Neural progenitor cell (in vitro differentiated cells): ENCODE measurements at places on chromosomes 13 and 19.

DNA sequence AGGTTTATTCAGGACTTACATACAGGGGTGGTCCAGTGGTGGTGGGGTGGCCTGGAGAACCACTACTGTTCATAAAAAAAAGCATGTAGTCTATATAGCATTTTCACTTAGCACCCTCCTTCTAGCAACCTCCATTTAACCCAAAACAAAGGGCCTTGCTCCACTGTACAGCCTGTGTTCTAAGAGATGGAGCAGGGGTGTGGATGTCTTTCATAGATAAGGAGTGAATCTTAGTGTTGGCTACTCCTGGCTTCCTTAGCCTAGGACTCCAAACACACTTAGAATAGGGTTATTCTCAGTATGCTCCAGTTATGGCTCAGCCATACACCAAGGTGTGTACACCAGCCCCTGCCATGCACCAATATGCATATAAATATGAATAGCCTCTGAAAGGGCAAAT is 95.2 kb downstream of the ELF1 start:
- no peaks in the 10 kb centered on the region for H3K36me3 ChIP-seq
- H3K27ac ChIP-seq, result no peak overlapping the region
- peaks cover 4% of the 10 kb centered on the region for H3K4me1 ChIP-seq
- no peak for DNase-seq
- H3K27me3 ChIP-seq, result no peaks in the 10 kb centered on the region

GRCh38 chr19:52007451-52007805 is 583 bp downstream of the ZNF615 start:
- no peaks in the 10 kb centered on the region for H3K27me3 ChIP-seq
- no peak overlapping the region for H3K27ac ChIP-seq
- H3K36me3 ChIP-seq, result no peaks in the 10 kb centered on the region
- peak overlapping the region; percentile 87 for H3K4me3 ChIP-seq
- no peaks in the 10 kb centered on the region for H3K4me1 ChIP-seq
- peak; percentile 53 for DNase-seq

- H3K27ac ChIP-seq, result no peak overlapping the region
- no peaks in the 10 kb centered on the region for H3K36me3 ChIP-seq
- H3K27me3 ChIP-seq, result no peaks in the 10 kb centered on the region
- no peak overlapping the region for H3K4me3 ChIP-seq
Observed at GRCh38 chr13:75889427-75889826, 253.3 kb downstream of the LMO7 start.

DNA sequence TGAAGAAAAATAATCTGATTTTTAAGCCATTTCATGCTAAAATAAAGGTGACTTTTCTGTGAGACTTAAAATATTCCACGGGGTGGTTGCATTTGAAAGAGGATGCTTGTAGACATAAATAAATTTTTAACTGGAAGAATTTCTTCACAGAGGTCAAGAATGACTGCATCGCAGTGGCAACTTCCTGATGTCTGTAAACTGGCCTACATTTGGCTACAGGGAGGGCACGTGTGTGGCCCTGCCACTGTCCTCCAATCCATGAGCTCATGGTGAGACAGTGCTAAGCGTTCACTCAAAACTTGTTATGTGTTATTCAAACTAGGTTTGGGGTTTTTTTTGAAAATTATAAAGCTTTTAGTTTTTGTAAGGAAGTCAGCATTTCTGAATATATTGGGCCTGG is 1089.3 kb downstream of the EFNB2 start:
- no peaks in the 10 kb centered on the region for H3K4me1 ChIP-seq
- H3K4me3 ChIP-seq, result no peak overlapping the region
- no peaks in the 10 kb centered on the region for H3K36me3 ChIP-seq
- DNase-seq, result no peak
- H3K27ac ChIP-seq, result no peak overlapping the region

GRCh38 chr13:43239275-43239840 is 216.0 kb downstream of the DNAJC15 start:
- H3K36me3 ChIP-seq, result no peaks in the 10 kb centered on the region
- H3K27me3 ChIP-seq, result no peaks in the 10 kb centered on the region
- H3K4me1 ChIP-seq, result no peaks in the 10 kb centered on the region
- no peak overlapping the region for H3K4me3 ChIP-seq
- no peak for DNase-seq

- H3K4me3 ChIP-seq, result no peak overlapping the region
- H3K36me3 ChIP-seq, result no peaks in the 10 kb centered on the region
- H3K27me3 ChIP-seq, result no peaks in the 10 kb centered on the region
- H3K27ac ChIP-seq, result no peak overlapping the region
Observed at GRCh38 chr13:47426126-47426849, 529.4 kb upstream of the HTR2A start.

DNA sequence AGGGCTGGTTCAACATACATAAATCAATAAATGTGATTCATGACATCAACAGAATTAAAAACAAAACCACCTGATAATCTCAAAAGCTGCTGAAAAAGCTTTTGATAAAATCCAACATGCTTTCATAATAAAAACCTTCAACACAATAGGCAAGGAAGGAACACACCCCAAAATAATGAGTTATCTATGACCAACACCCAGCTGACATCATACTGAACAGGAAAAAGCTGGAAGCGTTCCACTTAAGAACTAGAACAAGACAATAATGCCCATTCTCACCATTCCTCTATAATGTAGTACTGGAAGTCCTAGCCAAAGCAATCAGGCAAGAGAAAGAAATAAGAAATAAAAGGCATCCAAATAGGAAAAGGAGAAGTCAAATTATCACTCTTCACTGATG is 116.2 kb upstream of the FREM2 start:
- no peak overlapping the region for H3K27ac ChIP-seq
- no peak for DNase-seq
- no peaks in the 10 kb centered on the region for H3K4me1 ChIP-seq
- H3K36me3 ChIP-seq, result no peaks in the 10 kb centered on the region
- H3K4me3 ChIP-seq, result no peak overlapping the region

DNA sequence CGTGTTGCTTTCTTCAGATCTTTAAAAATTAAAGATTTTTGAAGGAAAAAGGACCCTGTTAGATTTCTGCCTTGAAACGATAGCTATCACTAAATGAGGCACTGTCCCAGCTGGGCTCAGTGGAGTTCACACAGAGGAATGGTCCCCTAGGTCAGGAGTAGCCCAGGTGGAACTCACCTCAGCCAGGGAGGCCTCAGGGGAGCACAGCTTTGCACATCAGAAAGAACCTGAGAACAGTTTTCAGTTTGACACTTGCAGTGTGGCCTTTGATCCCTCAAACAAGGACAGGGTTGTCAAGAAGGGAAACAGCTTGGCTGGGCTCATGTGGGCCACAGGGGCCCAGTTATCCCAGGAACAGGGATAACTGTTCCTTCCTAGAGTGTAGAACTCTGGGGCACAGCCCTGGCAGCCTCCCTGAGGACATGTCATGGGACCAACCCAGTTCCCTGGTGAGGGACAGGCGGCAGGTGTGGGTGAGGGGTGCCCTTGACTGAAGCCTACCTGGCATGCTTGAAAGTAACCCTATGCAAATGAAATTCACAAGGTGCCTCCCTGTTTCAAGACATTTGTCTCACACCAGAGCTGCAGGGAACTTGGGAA is 59.4 kb downstream of the CHST8 start:
- no peak for DNase-seq
- no peaks in the 10 kb centered on the region for H3K4me1 ChIP-seq
- H3K36me3 ChIP-seq, result no peaks in the 10 kb centered on the region

DNA sequence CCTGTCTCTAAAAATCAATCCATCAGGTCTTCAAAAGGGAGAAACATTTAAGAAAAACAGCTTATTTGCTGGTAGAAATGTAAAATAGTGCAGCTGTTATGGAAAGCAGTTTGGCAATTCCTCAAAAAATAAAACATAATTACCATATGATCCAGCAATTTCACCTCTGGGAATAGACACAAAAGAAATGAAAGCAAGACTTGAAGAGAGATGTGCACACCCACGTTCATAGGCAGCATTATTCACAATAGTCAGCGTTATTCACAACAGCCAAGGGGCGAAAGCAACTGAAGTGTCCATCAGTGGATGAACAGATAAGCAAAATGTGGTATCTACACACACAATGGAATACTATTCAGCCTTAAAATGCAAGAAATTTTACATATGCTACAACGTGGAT is 45.1 kb upstream of the DOCK9 start:
- H3K4me1 ChIP-seq, result no peaks in the 10 kb centered on the region
- H3K27me3 ChIP-seq, result no peaks in the 10 kb centered on the region
- H3K27ac ChIP-seq, result no peak overlapping the region
- no peak overlapping the region for H3K4me3 ChIP-seq
- DNase-seq, result no peak

DNA sequence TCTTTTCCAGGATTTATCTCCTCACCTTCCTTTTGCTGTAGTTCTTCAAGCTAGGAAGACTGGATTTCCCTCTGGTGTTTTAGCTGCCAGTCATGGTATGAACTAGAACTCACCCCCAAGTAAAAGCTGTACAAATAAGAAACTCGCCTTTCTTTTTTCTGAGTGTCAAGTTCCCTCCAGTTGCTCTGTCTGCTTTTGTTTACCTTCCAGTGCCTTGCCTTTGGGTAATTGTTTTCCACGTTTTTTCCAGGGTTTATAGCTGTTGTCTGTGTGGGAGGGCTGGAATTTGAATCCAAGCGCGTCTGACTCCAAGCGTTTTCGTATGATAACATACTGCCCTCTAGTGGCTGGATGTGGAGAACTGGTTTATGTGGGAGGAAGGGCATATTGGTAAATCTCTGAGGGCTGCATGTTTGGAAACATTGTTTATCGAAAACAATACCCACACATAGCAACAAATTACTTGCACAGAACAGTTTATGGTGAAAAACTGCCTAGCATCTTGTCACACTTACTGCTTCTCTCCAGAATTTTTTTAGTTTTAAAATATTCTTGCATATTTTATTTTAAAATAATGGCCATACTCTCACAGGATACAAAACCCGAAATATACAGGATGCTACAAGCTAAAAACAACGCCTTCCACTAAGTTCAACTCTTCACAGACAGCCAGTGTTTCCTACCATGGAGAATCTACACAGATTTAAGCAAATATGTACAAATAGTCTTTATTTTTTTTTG is 19.2 kb downstream of the RCN3 start:
- H3K4me1 ChIP-seq, result peaks cover 3% of the 10 kb centered on the region
- no peaks in the 10 kb centered on the region for H3K36me3 ChIP-seq
- H3K4me3 ChIP-seq, result no peak overlapping the region
- DNase-seq, result peak; percentile 95

DNA sequence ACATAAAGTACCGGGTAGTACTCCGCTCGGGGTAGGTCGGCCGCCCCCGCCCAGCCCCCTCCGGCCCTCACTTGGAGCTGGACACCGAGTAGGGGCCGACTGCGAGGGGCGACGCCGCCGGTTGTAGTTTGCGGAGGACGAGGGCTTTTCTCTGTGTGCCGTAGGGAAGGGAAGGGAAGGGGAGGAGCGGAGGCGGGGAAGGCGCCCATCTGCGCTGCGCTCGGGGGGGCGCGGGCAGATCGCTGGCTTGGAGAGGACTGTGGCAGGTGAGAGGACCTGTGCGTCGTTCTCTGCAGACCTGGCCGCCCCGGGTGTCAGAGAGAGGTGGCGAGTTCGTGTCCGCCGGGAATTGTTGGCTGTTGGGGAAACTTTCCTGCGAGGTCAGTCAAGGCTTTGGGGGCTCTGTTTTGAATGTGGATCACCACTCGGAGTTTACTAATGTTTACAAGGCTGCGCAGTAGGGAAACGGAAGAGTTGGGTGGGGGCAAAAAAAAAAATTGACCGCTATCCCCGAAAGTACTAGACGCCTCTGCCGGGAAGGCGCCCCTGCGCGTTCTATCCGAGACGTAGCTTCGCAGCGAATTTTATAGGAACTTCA is 1.4 kb downstream of the ING1 start:
- H3K27ac ChIP-seq, result peak overlapping the region; percentile 76
- no peaks in the 10 kb centered on the region for H3K36me3 ChIP-seq
- H3K4me1 ChIP-seq, result peaks cover 20% of the 10 kb centered on the region
- H3K27me3 ChIP-seq, result no peaks in the 10 kb centered on the region

GRCh38 chr19:1471515-1472160 is 7.4 kb downstream of the C19orf25 start:
- peak; percentile 49 for DNase-seq
- peaks cover 42% of the 10 kb centered on the region for H3K4me1 ChIP-seq
- H3K27me3 ChIP-seq, result peaks cover 76% of the 10 kb centered on the region
- no peaks in the 10 kb centered on the region for H3K36me3 ChIP-seq

GRCh38 chr19:58277748-58278540 is 811 bp upstream of the ZNF8 start:
- H3K27me3 ChIP-seq, result no peaks in the 10 kb centered on the region
- peaks cover 9% of the 10 kb centered on the region for H3K36me3 ChIP-seq
- peaks cover 16% of the 10 kb centered on the region for H3K4me1 ChIP-seq

- H3K27ac ChIP-seq, result no peak overlapping the region
- H3K36me3 ChIP-seq, result peaks cover 6% of the 10 kb centered on the region
- peaks cover 8% of the 10 kb centered on the region for H3K4me1 ChIP-seq
- DNase-seq, result peak; percentile 15
- H3K27me3 ChIP-seq, result no peaks in the 10 kb centered on the region
Observed at GRCh38 chr19:57192077-57192420, 749 bp downstream of the ZNF264 start.

DNA sequence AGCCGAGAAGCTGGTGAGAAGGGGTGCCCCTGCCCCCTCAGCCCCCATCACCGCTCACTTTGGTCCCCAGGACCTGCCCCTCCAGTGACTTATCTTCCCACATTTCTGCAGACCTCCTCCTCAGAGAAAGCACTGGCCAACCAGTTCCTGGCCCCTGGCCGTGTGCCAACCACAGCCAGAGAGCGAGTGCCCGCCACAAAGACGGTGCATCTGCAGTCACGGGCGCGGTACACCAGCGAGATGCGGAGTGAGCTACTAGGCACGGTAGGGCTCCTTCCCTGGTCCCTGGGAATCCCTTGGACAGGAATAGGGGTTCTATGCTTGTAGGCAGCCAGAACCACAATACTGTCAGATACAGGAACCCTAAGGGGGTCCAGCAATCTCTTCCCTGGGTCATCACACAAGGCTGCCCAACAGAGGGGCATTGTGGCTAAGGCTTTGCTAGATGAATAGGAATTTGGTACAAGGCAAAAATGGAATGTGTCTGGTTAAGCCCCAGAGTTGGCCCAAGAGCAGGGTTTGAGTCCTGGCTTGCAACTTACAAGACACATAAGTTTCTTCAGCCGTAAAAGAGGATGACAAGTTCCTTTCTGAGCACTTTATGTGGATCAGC is 1.0 kb downstream of the USE1 start:
- H3K36me3 ChIP-seq, result no peaks in the 10 kb centered on the region
- no peak for DNase-seq
